ENCODE measurements at places on chromosomes 16 and 17.

DNA sequence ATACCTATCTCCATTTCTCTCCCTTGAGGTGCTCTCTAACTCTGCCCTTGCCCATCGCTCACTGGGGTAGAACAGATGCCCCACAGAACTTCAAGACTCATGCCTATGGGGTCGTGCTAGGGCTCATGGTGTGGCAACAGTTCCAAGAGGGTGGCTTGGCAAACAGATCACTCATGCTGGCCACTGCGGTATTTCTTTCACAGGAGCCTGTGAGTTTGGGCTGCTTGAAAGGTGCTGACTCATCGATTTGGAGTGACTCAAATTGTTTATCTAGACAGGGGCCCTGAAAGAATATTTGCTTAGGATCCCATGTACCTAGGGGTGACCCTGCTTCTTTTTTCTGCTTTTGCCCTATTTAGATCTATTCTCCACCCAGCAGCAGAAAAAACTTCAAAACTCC, 69.9 kb downstream of the IRX5 start:
- no peak for DNase-seq

DNA sequence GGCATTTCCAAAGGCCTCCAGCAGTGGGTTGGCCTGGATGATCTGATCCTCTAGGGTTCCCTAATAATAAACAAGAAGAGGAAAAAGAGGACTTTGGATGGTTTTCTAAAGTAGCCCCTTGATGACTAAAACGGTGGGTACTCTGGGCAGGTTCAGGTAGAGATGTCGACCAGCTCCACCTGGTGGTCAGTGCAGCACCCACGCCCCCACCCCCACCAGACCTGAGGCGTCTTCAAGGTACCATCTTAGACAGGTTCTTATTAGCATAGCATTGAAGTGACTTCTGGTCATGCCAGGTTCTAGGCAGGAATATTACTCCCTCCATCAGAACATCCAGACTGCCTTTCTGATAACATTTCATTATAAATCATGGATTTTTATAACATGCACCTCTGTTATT, 15.0 kb downstream of the MYH13 start:
- DNase-seq: no peak

DNA sequence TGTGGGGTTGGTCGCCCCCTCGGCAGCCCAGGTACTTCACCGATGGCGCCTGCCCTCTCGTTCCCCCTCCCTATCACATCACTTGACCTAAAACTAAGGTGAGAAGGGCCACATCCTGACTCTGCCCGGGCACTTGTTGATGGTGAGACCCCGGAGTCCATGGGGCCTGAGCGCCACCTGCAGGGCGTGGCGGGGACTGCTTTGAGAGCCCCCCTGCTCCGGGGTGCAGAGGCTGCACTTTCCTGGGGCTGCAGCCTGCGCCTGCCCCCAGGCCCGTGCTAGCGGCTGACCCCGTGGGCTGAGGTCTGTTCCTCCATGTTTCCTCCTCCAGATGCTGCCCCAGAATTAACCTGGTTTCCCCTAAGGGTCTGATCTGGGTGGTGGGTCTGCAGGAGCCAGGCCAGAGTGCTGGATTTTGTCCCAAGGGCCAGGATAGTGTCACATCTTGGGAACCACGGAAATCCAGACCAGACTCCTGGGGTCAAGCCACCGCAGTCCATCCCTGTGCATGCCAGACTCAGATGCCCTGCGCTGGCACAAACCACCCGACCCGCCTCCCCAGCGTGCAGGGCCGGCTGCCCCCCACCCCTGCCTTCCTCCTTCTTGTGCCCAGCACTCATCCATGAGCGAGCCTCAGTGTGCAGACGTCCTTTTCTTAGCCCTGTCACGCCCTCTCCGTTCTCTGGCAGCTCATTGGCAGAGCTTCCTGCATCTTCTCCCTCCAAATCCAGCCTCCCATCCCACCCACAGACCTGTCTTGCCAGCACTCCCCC, 2.7 kb downstream of the NDUFAF8 start:
- peak; percentile 67 for DNase-seq

- no peak for DNase-seq
Observed at GRCh38 chr16:88016964-88017363, 65.7 kb downstream of the BANP start.

GRCh38 chr16:46762583-46762982, 14.4 kb upstream of the MYLK3 start:
- DNase-seq: no peak

DNA sequence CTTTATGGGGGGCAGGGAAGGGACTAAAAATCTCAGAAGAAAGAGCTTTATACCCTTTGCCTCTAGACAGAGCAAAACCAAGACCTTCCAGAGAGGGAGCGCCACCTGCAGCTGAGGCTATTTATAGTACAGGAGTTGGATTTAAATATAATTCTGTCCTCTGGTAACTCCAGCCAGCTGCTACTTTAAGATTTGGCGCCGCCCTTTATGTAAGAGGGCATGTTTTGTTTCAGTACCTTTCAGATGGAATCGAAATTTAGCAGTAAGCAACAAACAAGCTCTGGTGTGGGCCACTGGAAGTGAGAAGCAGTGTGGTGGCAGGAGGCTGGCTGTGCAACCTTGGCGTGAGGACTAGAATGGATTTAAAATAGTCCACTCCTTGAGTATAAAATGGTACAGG, 5.2 kb upstream of the GUCY2D start:
- DNase-seq: no peak

GRCh38 chr17:75313941-75314551, 24.8 kb upstream of the SLC25A19 start:
- DNase-seq: no peak

- peak; percentile 22 for DNase-seq
Observed at GRCh38 chr16:90057738-90058173, 19.4 kb downstream of the PRDM7 start.

DNA sequence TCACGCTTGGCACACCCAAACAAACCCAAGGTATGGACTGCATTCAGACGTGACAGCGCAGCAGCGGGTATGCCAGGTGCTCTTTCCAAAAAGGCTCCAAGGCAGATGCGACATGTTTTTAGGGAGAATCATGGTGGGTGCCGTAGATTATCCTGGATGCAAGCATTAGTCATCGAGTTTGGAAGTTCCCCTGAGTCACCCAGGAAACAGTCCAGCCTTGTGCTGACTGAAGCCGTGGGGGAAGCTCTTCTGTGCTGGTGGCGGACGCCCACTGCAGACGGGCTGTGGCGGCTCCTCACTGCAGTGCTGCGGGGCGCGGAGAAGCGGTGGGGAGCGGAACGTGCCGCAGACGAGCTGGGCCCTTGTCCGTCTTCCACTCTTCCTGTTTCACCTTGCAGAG, 13.9 kb downstream of the JPT2 start:
- DNase-seq: no peak

DNA sequence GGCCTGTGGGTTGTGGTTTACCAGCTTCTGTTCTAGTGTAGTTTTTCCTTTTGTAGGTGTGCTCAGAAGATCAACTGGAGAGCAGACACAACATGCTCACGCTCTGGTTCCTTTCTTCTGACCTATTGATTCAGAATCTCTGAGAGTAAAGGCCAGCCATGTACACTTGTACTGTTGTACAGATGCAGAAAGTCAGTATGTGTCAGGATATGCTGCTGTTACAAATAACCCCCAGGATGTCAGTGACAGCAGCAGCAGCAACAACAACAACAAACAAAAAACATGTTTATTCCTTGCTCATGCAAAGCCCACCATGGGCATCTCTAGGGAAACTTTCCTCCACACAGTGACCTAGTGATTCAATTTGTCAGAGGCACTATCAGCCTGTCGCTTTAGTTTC, 154.8 kb upstream of the RBFOX1 start:
- no peak for DNase-seq

GRCh38 chr17:42272162-42272907, 3.9 kb downstream of the STAT5B start:
- DNase-seq: no peak

- no peak for DNase-seq
Observed at GRCh38 chr17:58528443-58528842, 14.0 kb upstream of the MTMR4 start.

DNA sequence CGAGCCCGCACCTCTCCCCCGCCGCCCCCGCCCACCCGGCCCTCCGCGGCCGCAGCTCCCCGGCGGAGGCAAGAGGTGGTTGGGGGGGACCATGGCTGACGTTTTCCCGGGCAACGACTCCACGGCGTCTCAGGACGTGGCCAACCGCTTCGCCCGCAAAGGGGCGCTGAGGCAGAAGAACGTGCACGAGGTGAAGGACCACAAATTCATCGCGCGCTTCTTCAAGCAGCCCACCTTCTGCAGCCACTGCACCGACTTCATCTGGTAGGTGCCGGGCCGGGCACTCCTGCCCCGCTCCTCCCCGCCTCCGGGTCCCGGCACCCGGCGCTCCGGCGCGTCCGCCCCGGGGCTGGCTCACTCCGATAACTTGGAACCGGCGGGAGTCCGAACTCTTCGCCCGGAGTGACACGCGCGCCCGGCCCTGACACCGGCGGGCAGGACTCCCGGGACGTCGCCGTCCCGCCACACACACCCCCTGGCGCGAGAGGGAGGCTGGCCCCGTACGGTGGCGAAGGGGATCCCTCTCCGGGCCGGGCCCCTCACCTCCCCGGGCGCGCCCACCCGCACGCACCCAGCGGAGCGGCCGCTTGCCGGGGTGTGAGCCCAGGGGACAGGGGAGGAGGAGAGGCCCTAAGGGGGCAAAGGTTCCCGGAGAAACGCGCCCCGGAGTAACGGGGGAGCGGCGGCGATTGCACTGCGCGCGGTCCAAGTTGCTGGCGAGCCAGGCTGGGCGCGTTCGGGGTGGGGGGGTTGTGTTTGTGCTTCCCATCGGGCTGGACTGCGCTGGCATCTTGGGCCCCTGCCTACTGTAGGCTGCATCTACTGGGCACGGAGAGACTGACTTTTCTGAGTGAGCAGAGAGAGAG, 581 bp downstream of the PRKCA start:
- DNase-seq: peak; percentile 23

- DNase-seq: no peak
Observed at GRCh38 chr16:67387479-67388079, 5.7 kb downstream of the TPPP3 start.

GRCh38 chr16:1723450-1724147, 17.6 kb downstream of the MAPK8IP3 start:
- DNase-seq: peak; percentile 25

GRCh38 chr17:75809631-75810111, 25.1 kb downstream of the UNK start:
- no peak for DNase-seq

DNA sequence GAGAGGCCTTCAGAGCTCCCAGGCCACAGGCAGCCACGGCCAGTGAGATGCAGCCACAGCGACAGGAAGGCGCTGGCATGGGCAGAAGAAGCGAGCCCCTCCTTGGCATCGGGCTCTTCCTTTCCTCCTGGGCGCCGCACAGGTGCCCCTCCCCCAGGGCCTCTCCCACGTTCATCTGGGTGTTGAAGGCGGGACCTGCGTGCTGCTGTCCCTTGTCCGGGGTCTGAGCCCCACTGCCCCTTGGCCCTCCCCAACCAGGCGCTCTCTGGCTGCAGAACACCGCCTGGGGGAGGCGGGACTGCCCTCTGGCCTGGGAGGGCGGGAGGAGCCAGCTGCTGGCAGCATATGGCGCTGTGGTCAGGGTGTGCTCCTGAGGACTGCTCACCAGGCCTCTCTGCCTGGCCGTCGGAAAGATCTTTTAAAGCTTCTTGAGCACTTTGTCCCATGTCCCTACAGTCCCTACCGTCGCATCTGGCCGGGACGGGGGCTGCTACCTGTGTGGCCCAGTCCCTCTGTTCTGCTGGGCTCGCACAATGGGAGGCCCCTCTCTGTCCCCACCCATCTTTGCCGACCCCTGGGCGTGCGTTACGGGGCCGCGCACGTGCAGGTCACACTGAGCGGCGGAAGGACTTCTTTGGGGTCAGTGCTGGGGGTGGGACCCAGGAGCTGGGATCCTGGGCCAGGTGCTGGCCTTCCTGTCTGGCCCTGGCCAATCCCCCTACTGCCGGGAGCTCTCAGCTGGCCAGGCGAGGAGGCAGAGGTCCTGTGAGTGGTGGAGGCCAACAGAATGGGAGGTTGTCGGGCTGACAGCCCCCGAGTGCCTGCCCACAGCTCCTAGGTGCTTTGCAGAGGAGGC, 1.7 kb downstream of the SLC25A10 start:
- no peak for DNase-seq

- DNase-seq: no peak
Observed at GRCh38 chr16:66487580-66488275, 60.6 kb downstream of the BEAN1 start.

DNA sequence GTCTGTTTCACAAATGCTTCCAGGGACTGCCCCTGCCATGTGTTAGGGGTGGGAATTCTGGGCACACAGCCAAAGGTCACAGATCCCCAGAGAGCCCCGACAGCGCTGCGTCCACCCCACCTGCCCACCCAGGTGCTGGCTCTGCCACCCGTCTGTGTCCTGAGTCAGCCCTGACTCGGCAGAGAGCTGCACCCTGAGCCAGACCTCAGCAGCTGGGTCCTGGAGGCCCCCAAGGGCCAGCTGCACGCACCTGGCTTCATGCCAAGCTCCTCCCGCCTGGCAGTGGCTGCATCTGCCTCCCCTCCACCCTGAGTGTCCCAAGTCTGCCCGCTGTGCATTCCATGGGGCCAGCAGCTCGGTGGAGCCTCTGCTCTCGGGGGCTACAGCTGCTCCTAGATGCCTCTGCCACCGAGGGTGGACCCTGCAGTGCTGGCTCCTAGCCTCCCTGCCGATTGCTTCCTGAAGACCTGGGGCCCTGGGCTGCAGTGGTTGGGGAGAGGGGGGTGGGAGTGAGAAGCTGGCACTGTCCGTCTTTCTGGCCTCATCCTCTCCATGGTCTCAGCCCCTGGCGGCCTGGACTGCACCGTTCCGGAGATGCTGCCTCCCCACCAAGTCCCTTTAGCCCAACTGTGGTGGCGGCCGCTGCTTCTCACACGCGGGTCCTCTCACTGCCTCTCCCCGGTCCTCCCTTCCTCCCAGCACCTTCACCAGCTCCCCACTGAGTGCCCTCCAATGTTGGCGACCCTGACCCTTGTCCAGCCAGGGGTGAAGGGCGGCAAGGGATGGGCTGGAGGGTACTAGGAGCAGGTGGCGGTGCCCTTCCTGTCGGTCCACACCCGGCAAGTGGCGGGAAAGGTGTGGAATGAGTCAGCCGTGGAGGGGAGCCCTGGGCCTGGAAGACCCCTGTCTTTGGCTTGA, 3.0 kb downstream of the SECTM1 start:
- no peak for DNase-seq

DNA sequence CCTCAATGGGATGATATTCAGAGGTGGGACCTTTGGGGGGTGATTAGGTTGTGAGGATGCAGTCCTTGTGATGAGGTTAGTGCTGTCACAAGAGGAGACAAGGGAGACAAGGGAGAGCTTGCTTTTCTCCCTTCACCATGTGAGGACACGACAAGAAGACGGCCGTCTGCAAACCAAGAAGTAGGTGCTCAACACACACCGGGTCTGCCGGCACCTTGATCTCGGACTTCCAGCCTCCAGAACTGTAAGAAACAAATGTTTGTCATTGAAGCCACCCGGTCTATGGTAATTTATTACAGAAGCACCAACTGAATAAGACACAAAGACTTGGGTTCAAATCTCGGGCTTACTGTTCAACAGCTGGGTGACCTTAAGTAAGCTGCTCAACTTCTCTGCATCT, 64.9 kb downstream of the MPHOSPH6 start:
- no peak for DNase-seq

DNA sequence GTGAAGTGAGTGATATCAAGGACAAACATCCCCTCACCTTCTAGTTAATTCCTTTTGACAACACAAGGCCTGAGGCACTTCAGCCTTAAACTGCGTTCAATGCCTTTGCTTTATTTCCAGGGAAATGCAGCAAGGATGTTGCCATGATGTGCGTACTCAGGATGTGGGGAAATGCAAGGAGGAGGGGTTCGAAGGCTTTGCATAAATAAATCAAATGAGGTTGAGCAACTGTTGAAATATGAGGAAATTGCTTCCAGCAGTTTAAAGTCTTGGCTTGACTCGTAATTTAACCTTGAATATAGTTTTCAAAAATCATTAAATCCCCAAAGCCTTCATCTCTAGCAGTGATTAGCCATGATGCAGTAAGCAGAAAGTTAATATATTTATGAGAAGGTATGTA, 81.8 kb upstream of the CCL2 start:
- no peak for DNase-seq

Measured in activated T-cell treated with anti-CD3 and anti-CD28 coated beads for 48 hours (primary cell).